Activated CD4-positive, alpha-beta T cell treated with anti-CD3 and anti-CD28 coated beads for 36 hours (primary cell): ENCODE measurements at places on chromosomes 3 and 15. TPM values are rescaled to one million over a fixed set of nuclear protein-coding genes. Genes with fewer than 3 reads are reported as not detected.

Gene EPHA6
- total RNA-seq, result not detected

Gene ACKR2
- total RNA-seq, result 0.65 TPM

GRCh38 chr3:10855871-10856662 is 40.0 kb downstream of the SLC6A11 start:
- H3K36me3 ChIP-seq, result no peaks in the 10 kb centered on the region
- no peak for DNase-seq
- peaks cover 18% of the 10 kb centered on the region for H3K27me3 ChIP-seq
- no peak overlapping the region for H3K4me3 ChIP-seq
- H3K4me1 ChIP-seq, result no peaks in the 10 kb centered on the region

DNA sequence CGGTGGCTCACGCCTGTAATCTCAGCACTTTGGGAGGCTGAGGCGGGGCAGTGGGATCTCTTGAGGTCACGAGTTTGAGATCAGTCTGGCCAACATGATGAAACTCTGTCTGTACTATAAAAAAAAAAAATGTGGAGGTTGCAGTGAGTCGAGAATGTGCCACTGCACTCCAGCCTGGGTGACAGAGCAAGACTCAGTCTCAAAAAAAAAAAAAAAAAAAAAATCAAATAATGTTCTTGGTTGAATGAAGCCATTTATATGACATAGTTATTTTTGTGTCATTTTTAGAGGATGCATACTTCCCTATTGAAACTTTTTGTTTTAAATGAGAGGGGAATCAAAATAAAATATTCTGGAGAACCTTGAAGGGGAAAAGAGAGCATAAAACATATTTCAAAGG is 3.1 kb downstream of the HMCES start:
- no peak for DNase-seq
- peak overlapping the region; percentile 41 for H3K27ac ChIP-seq
- H3K36me3 ChIP-seq, result peaks cover 38% of the 10 kb centered on the region
- H3K27me3 ChIP-seq, result no peaks in the 10 kb centered on the region

DNA sequence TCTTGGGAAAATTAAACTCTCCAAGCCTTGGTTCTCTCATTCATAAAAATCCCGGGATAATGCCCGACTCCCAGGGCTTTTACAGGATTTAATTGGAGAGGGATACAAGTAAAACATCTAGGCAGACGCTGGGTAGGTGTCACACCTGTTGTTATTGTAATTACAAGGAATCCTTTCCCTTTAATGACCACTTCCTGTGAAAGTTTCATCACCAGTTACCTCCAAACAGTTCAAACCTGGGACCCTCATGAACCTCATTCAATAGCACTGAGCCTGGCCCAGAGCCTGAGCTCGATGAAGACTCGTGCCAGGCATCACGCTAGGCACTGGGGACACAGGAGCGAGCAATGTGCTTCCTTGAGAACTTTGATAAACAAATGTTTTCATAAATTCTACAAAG is 2.1 kb upstream of the RYK start:
- no peak overlapping the region for H3K4me3 ChIP-seq
- H3K27me3 ChIP-seq, result peaks cover 7% of the 10 kb centered on the region
- no peak for DNase-seq
- H3K4me1 ChIP-seq, result peaks cover 58% of the 10 kb centered on the region
- H3K36me3 ChIP-seq, result peaks cover 13% of the 10 kb centered on the region
- no peak overlapping the region for H3K27ac ChIP-seq

DNA sequence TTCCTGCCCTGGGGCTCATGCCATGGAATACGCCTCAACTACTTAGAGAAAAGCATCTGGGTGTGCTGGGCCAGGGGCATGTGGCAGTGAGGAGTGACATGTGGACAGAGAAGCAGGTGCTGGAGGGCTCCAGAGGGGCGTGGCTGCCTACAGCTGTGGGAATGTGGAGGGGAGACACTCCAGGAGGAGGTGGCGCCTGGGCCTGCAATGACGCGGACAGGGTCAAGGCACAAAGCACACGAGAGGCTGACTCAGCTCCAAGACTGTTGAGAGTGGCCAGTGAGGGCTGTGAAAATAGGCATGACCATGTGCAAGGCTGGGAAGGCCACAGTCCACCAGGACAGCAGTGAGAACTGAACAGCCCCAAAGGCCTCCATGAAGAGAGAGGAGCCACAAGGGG is 48.5 kb downstream of the PTH1R start:
- peak overlapping the region; percentile 47 for H3K27ac ChIP-seq
- DNase-seq, result no peak
- H3K4me1 ChIP-seq, result peaks cover 37% of the 10 kb centered on the region
- no peak overlapping the region for H3K4me3 ChIP-seq

Gene KNG1
- not detected for total RNA-seq

Gene GRK7
- not detected for total RNA-seq

Gene DNAH12
- not detected for total RNA-seq
